Subcutaneous preadipocyte (primary cell): ENCODE measurements at places on chromosomes 1 and 21. TPM values are rescaled to one million over a fixed set of nuclear protein-coding genes. Genes with fewer than 3 reads are reported as not detected.

The SIM2 gene
- total RNA-seq = 1.8 TPM in 1 of 2 replicates, not detected in the other

The CYP4Z1 gene
- not detected in 2 replicates for total RNA-seq

The GLIS1 gene
- 1.5 and 3.3 TPM in 2 replicates for total RNA-seq

The HHIPL2 gene
- 0.20 and 0.37 TPM in 2 replicates for total RNA-seq

The TSPEAR gene
- total RNA-seq = not detected in 2 replicates
